ENCODE measurements at places on chromosomes 11 and 22. TPM values are rescaled to one million over a fixed set of nuclear protein-coding genes. Genes with fewer than 3 reads are reported as not detected.

DNA sequence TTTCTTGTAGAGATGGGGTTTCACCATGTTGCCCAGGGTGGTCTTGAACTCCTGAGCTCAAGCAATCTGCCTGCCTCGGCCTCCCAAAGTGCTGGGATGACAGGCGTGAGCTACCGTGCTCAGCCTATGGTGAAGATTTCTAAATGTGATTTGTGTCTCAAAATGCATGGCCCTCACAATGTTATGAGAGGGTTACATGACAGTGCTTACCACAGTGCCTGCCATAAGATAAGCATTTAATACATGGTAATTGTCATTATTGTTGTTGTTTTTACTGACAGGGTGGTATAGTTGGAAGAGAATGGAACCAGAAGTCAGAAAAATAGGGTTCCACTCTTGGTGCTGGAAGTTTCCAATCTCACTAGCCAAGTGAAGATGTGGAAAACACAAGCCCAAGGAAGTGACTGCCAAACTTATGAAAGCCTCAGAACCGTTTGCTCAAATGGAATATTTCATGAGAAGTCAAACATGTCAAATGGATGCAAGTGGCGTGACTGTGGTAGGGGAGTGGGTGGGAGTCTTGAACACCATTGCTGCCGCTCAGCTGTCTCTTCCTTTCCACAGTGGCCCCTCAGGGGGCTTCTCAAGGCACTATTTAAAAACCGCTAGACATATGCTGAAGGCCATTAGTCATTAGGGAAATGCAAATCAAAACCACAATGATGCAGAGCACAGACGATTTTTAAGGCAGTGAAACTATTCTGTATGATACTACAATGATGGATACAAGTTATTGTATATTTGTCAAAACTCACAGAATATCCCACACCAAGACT lies 29.1 kb upstream of the LMO2 start:
- no peak for DNase-seq
- no peak overlapping the region for H3K4me3 ChIP-seq
- no peaks in the 10 kb centered on the region for H3K4me1 ChIP-seq

- DNase-seq, result peak; percentile 84
- H3K4me3 ChIP-seq, result no peak overlapping the region
- no peak overlapping the region for H3K27ac ChIP-seq
- H3K27me3 ChIP-seq, result no peaks in the 10 kb centered on the region
- H3K36me3 ChIP-seq, result no peaks in the 10 kb centered on the region
Observed at GRCh38 chr22:29310863-29311339, 4.5 kb downstream of the GAS2L1 start.

DNA sequence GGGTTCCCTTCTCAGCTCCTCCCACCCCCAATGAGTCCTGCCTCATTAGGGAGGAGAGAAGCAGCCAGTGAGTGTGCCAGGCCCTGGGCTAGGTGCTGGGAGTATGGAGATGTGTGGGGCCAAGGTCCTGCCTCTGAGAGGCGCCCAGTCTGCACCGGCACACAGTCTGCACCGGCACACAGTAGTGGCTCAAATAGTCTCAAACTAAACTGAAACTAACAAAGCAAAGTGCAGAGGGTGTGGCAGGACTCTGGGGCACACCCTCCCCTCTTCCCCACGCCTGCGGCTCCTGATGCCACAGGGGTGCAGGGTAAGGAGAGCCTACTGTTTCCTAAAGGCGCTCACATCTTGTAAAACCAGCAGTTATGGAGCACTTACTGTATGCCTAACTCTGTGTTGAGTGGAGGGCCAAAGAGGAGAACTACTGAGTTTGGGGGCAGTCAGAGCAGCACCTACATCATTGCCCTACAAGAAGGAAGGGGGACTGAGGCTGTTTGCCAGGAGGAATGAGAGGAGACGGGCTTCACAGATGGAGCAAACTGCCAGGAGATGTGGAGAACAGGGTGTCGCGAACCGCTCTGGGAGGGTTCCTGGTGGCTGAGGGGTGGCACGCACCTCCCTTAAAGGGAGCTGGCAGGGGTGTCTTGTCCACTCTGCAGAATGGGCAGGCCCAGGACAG lies 939 bp upstream of the SH3BP1 start:
- no peak overlapping the region for H3K27ac ChIP-seq
- no peak overlapping the region for H3K4me3 ChIP-seq
- H3K36me3 ChIP-seq, result 0 out of 2 replicates have a peak, but pooled peaks cover 4% of the 10 kb centered on the region
- H3K4me1 ChIP-seq, result peaks cover 32% of the 10 kb centered on the region
- no peak for DNase-seq
- H3K27me3 ChIP-seq, result no peaks in the 10 kb centered on the region

GRCh38 chr11:57936050-57936418 lies 87.6 kb upstream of the OR9Q1 start:
- H3K4me1 ChIP-seq, result no peaks in the 10 kb centered on the region
- no peak overlapping the region for H3K4me3 ChIP-seq
- DNase-seq, result no peak
- H3K27ac ChIP-seq, result no peak overlapping the region

DNA sequence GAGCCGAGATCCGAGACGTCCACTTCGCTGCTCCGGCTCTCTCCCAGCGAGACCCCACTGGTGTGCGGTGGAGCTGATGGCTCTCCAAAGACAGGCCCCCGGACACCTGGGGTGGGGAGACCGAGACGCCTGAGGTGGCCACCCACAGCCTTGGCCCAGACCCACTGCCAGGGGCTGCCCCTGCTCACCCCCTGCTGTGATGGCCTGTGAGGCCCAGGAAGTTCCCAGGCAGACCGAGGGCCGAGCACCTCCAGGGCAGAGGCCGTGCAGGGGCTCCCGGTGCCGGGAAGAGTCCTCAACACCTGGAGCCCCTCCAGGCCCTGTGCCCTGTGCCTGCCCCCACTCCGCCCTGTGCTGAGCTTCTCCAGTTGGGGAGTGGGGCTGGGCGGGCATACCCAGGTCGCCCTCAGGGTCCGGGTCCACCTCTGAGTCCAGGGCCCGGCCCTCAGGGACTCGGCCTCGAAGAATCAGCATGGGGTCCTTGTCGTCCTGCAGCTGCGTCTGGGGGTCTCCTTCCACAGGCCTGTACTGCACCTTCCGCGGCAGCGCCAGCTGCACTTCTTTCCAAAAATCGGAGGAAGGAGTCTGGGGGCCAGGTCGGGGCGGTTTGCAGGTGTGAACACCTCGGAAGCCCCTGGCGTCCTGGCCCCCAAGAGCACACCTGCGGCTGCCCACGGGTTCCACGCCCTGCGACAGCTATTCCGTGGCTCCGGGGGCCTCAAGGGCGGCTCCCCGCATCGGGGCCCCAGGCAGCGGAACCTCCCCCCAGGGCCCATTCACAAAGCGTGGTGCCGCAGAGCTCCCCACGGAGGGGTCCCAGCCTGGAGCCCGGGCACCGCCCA lies 8.6 kb downstream of the SIGIRR start:
- no peak overlapping the region for H3K27ac ChIP-seq
- no peak overlapping the region for H3K4me3 ChIP-seq
- no peaks in the 10 kb centered on the region for H3K4me1 ChIP-seq

GRCh38 chr11:118628432-118628831 lies 21.0 kb downstream of the PHLDB1 start:
- peaks cover 25% of the 10 kb centered on the region for H3K36me3 ChIP-seq
- no peak for DNase-seq
- no peak overlapping the region for H3K27ac ChIP-seq
- no peak overlapping the region for H3K4me3 ChIP-seq
- no peaks in the 10 kb centered on the region for H3K27me3 ChIP-seq

DNA sequence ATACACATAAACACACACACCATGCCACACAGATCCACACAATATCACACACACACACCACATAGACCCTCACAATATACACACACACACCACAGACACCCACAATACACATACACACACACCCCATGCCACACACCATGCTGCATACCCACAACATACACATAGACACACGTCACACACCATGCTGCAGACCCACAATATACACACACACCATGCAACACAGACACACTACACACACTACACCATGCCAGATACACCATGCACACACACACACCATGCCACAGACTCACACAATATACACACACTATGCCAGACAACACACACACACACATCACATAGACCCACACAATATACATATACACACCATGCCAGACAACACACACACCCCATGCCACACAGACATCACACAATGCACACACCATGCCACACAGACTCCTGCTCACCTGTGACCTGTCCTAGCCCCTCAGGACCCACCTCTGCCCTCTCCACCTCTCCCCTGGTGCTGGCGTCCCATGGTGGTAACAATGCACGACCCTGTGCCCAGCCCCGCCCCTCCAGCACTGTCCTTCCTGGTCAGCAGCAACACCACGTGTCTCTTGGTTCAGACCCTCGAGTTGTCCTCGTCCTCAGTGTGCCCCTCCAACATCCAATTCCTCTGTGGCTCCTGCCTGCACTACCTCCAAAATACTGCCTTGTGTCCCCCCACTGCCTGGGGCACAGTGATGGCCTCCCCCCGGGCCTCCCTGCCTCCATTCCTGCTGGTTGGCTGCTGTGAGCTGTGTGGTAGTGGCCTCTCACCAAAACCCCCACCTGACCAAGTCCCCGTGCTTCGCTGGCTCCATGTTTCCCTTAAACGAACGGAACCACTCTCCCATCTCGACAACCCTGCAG lies 23.7 kb upstream of the RFPL3 start:
- no peak overlapping the region for H3K27ac ChIP-seq
- no peaks in the 10 kb centered on the region for H3K36me3 ChIP-seq
- no peaks in the 10 kb centered on the region for H3K4me1 ChIP-seq
- H3K27me3 ChIP-seq, result peaks cover 73% of the 10 kb centered on the region

DNA sequence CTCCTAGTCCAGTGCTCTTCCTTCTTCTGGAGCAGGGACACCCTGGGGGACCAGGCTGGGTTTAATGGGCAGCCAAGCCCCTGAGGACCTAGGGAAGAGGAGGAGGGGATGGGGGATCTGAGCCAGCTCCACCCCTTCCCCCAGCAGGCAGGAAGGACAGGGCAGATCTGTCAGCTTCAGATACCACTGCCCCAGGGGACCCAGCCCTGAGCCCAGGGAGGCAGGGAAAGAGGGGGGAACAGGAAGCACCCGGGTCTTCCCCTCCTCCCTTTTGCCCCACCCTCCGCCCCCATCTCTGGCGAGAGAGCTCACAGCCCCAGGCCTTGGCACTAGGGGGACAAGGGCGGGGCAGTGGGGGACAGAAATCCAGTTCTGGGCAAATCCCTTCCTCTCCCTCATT lies 11.7 kb upstream of the SOX10 start:
- DNase-seq, result no peak
- H3K4me1 ChIP-seq, result peaks cover 32% of the 10 kb centered on the region
- H3K36me3 ChIP-seq, result no peaks in the 10 kb centered on the region

- H3K36me3 ChIP-seq, result 0 out of 2 replicates have a peak, but pooled peaks cover 8% of the 10 kb centered on the region
- no peak overlapping the region for H3K4me3 ChIP-seq
- H3K27ac ChIP-seq, result no peak overlapping the region
- no peaks in the 10 kb centered on the region for H3K27me3 ChIP-seq
Observed at GRCh38 chr11:102320679-102321078, 3.4 kb downstream of the BIRC3 start.

DNA sequence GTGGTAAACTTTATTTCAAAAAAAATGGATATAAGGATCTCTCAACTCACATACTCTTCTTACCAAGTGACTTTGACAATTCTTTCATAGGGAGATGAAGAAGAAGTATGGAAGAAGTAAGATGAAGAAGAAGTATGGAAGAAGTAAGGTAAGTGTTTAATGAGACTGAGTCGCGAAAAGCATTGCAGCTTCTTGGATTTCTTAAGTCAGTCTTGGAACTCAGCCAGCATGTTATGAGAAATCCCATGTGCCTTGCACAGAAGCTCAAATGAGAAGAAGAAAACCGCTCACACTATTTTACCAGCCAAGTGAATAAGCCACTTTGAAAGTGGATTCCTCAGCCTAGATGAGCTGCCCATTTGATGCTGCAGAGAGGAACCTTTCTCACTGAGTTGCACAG lies 332.0 kb upstream of the CCDC179 start:
- no peaks in the 10 kb centered on the region for H3K27me3 ChIP-seq
- no peaks in the 10 kb centered on the region for H3K36me3 ChIP-seq
- no peaks in the 10 kb centered on the region for H3K4me1 ChIP-seq
- DNase-seq, result no peak
- H3K27ac ChIP-seq, result no peak overlapping the region

DNA sequence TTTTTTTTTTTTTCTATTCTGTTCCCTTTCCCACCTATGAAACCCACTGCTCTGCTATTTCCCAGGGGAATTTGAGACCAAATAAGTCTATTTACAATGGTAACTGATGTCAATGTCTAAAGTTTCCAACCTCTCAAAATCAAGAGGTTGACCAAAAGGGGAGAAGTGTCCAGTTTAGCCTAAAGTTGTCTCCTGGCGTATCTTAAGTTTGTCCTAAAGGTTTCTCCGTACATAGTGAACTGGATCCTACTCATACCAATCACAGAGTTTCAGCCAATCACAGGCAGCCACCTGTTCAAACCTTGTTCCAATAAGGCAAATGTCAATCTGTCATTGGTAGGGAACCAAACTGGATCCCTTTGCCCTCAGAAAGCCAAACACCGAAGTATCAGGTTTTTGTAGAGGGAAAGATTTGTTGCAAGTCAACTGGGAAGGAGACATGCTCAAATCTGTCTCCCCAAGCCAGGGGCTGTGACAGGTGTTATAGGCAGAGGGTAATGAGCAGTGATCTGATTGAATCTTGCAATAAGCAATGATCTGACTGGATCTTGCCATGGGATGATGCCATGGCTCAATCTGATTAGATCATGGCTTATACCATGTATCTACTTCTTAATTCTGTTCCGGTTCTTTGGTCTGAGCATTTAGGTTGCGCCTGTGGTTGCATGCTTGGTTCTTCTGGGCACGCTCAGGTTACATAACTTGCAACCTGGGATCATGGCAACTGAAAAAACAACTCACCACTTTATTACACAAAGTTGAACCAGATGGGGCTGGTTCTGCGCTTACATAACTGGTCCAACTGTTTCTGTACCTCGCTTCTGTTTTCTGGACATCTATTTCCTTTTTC lies 1.1 kb upstream of the VPS37C start:
- peak overlapping the region; percentile 81 for H3K27ac ChIP-seq
- DNase-seq, result peak; percentile 77
- H3K36me3 ChIP-seq, result peaks cover 4% of the 10 kb centered on the region
- peaks cover 58% of the 10 kb centered on the region for H3K4me1 ChIP-seq
- peak overlapping the region; percentile 66 for H3K4me3 ChIP-seq
- H3K27me3 ChIP-seq, result no peaks in the 10 kb centered on the region

DNA sequence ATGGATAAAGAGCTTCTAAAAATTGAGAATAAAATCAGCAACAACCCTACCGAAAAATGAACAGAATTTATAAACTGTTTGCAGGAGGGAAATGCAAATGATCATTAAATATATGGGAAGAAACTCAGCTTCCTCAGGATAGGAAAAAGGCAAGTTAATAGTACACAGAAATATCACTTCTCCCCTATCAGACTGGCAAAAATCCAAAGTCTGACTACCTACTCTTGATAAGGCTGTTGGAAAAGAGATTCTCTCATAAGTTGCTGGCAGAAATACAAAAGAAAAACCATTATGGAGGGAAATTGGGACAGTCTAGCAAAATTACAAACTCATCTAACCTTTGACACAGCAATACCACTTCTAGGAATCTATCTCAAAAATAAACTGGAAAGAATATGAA lies 100.9 kb upstream of the LDLRAD3 start:
- no peaks in the 10 kb centered on the region for H3K36me3 ChIP-seq
- no peak for DNase-seq
- no peak overlapping the region for H3K27ac ChIP-seq
- H3K27me3 ChIP-seq, result no peaks in the 10 kb centered on the region

OR56A1 gene
- not detected for total RNA-seq

DDTL gene
- total RNA-seq, result not detected

MUC15 gene
- total RNA-seq, result 0.18 TPM

OR8G1 gene
- not detected for total RNA-seq

RRP8 gene
- total RNA-seq, result 10.0 TPM

FOLH1 gene
- total RNA-seq, result not detected
